Psoas muscle (tissue), 8 donors: ENCODE measurements at places on chromosomes 13 and 19.
A peak's percentile ranks its signal among the peaks of the same experiment; 100 is the strongest.

DNA sequence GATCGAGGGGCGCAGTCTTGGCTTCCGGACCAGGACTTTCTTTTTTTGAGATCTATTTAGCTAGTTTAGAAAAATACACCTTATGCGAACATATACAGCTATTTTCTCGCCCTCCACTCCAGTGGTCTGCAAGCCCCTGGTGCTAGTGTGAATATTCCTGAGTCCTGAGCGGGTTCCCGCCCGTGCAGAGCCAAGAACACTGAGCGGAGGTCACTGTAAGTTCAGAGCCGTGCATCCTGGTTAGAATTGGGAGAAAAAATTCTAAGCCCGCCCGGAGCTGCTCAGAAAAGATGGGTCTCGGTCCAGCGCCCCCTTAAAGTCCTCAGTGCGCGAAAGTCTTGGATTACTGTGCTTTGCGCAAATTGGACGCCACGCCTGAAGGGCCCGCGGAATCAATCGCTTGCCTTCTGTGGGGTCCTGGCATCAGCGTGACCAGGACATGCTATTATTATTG, 117.7 kb downstream of the KCNRG start:
- no peak for DNase-seq

- no peak for DNase-seq
Measured at GRCh38 chr19:41546386-41546789, 29.6 kb upstream of the CEACAM21 start.

DNA sequence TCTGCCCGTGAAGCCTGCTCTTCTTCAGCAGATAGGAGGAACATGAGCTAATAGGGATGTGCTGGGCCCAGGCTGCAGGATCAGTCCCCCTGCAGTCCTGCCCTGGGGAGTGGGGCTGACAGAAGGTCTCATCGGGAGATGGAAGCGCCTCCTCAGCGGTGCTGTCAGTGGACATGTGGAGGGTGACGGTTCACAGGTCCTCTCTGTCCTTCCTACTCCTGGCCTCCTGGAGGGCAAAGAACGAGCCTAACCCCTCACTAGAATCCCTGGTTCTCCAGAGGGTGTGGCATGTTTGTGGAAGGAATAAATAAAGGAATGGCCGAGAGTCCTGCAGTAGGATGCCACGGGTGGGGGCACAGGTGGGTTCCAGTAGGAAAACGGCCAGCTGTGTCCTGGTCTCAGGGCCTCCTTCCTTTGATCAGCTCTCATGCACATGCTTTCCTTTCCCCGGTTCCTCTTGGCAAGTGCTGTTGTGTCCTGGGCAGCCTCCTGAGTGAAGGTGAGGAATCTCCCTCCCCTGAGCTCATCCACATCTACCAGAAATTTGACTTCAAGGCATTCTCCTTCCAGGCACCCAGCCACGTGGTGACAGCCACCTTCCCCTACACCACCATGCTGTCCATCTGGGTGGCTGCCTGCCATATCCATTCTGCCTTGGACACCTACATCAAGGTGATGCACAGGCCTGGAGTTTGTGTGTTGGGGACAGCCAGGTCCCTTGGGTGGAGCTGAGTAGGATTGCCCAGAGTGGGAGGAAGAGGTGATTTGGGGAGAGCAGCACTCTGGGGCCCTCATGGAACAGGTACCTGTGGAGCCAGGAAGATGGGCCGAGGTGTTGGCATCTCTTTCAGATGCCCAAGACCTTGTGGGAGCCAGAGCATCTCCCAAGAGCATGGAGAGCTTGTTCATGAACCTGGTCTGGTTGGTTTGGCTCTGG, 28.6 kb upstream of the ZNF492 start:
- no peak for DNase-seq

- DNase-seq, result no peak
Measured at GRCh38 chr13:30154931-30155330, 152.4 kb downstream of the KATNAL1 start.

GRCh38 chr19:53285087-53285486, 17.6 kb upstream of the VN1R4 start:
- no peak for DNase-seq

DNA sequence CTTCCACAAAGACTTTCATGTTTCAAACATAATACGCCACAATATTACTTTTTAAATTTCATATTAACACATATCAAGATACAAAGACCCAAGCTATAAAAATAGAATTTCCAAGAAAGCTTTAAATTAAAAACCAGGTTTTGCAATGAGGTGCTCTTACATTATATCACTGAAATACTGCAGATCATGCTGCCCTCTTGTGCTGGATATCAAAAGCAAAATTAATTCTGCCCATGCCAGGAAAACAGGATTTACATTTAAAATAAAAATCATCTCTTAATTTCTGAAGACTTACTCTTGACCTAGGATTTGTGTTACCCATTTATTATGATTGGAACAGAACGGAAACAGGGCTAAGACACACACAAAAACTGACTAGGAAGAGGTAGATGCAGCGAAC, 145.0 kb downstream of the ABCC4 start:
- DNase-seq, result no peak

GRCh38 chr19:41542622-41543021, 33.3 kb upstream of the CEACAM21 start:
- no peak for DNase-seq

- DNase-seq, result no peak
Measured at GRCh38 chr13:44855860-44856259, 133.4 kb downstream of the NUFIP1 start.

DNA sequence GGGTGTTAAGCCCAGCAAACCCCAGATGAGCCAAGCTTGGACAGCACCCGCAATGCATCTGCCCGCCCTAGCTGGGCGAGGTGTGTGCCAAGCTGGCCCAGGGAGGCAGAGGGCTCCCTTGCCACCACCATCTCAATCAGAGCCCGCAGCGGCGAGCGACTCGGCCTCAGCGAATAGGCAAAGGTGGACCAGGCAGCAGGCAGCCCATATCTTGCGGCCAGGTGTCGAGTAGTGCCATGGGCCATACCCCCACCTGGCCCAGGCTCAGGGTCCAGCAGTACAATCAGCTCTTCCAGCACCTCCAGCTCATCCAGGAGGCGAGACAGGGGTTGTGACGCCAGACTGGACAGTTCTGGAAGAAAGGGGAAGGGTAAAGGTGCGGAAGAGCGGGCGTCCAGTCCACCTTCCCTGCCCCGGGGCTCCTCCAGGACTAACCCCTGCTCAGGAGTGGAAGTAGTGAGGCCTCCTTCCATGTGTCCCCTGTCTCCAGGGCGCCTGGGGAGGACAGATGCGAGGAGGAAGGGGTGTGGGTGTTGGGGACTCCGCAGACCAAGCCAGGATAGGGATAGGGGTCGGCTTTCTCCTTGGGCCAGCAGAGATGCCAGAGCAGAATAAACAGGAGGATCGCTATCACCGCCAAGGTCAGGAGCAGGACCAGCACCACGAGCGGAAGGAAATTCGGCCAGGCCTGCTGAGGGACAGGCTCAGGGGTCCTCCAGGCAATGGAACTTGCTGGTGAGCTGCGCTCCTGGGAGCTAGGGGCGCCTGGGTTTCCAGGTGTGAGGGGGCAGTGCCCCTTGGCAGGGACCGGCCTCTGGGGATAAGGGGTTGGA, 2.8 kb downstream of the IGFLR1 start:
- DNase-seq, result no peak

- peak; percentile 90 for DNase-seq
Measured at GRCh38 chr13:114130837-114131582, 1.4 kb downstream of the RASA3 start.

DNA sequence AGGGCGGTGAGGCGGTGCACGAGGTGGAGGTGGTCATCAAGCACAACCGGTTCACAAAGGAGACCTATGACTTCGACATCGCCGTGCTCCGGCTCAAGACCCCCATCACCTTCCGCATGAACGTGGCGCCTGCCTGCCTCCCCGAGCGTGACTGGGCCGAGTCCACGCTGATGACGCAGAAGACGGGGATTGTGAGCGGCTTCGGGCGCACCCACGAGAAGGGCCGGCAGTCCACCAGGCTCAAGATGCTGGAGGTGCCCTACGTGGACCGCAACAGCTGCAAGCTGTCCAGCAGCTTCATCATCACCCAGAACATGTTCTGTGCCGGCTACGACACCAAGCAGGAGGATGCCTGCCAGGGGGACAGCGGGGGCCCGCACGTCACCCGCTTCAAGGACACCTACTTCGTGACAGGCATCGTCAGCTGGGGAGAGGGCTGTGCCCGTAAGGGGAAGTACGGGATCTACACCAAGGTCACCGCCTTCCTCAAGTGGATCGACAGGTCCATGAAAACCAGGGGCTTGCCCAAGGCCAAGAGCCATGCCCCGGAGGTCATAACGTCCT, 9.4 kb upstream of the PROZ start:
- DNase-seq, result no peak
